Activated CD4-positive, alpha-beta T cell treated with anti-CD3 and anti-CD28 coated beads, Interleukin-2, amount 50 U/mL, for 1 hour (primary cell): ENCODE measurements at places on chromosomes 12 and 14.

- no peak for DNase-seq
These were observed 110.9 kb upstream of the DNM1L start for GRCh38 chr12:32568228-32568627.

DNA sequence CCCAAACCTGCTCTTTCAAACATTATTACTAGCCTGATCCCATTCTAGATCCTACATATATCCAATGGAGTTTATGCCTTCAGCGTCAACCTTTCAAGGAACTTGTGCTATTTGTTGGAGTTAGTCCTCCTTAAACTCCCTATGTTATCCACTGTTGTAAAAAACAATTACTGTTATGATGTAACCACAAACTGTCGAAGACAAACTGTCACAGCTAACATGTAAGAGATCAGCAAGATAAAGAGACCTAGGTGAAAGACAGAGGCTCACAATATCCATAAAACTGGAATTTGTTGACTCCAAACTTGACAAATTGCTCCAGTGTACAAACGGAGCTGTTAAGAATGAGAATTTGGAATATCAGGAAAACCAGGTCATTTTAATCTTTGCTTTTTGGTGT is 70.7 kb downstream of the CDK17 start:
- no peak for DNase-seq

DNA sequence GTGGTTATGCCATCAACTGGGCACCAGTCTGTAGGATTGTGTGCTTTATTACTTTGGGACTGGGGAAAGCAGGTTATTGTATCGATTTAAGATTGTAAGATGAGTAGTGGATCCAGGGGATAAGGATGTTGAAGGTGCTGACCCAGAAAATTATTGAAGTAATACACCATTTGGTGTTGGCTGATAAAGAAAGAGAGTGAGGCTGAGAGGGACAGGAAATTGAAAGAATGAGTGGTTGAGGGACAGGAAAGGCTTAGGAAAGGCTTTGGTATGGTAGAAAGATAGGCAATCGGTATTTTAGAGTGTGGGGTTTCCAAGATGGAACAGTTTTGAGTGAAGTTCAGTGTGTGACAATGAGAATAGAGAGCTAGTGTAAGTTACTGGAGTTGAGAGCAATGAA is 12.3 kb downstream of the PPHLN1 start:
- DNase-seq: no peak

DNA sequence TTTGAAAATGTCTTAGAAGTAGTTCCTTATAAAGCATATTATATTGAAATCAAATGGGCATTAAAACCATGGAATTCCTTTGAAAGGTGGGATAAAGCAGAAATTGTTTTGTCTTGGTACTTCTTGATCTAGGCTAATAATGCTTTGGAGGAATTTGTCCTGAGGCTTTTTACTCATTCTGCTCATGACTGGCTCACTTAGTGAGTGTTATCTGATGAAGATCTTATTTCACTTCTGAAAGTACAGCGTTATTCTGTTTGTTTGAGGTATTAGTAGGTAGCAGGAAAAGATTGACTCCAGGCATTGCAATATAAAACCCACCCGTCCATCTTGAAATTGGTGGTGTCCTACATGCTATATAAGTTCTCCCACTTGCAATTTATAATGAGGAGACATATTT is 5.5 kb downstream of the C12orf71 start:
- no peak for DNase-seq

DNA sequence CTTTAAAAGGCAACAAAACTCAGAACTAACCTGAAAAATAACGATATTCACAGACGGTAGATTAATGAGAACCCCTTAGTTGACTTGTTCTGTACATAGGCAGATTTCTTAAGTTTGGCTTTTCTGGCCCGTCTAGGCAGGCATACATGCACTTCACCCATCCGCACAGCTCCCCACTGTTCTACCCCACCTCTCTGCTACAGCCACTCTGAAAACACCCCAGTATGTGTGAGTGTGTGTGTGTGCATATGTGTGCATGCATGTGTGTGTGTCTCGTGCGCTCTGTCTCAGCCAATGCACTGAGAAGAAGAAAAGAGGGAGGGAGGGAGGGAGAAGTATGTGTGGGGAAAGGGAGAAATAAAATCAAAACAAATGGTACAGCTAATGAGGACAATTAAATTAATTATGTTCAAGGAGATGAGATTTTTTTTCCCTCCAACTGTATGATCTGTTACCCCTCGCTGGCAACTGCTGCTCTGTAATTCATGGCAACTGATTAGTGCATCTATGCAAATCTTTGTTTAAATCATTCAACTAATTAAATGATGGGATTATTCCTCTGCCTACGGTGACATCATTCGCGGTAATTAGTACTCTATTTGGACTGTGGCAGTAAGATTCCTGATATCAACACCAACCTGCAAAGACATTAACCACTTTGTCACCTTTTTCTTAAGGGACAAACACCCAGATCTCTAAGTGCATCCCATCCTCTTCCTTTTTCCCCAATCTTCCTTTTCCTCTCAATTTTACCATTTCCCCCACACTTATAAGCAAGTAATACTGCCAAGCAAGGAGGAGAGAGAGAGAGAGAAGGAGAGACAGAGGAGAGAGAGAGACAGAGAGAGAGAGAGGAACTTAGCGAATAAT is 2.2 kb upstream of the LMO3 start:
- no peak for DNase-seq

DNA sequence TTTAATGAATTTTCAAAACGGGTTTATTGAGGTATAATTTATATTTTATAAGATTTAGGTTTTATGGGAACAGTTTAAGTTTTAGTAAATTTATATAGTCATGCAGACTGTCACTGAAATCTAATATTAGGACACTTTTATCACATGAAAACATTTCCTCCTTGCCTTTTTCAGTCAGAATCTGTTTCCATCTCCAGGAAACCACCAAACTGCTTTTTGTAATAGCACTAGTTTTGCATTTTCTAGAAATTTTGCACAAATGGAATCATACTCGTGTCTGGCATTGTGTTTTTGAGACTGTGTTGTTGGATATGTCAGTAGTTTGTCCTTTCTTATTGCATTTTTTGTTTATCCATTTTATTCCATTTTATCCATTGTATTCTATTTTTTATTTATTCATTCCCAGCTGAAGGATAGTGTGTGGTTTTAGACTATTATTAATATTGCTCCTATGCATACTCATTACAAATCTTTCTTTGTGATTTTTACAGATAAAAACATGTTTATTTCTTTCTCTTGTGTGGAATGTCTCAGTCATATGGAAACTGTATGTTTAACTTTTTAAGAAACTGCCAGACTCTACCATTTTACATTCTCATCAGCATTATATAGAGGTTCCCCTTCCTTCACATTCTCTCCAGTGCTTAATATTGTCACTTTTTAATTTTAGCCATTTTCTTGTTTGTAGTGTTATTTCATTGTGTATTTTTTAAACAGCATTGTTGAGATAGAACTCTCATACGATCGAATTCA is 26.5 kb downstream of the PALS1 start:
- DNase-seq: no peak
